ENCODE measurements at places on chromosomes 7 and 10.

- DNase-seq, result no peak
Observed at GRCh38 chr10:58068809-58069208, 198.9 kb downstream of the IPMK start.

GRCh38 chr10:86836044-86836443 lies 79.6 kb downstream of the BMPR1A start:
- DNase-seq, result no peak

GRCh38 chr7:106166651-106167342 lies 54.7 kb upstream of the SYPL1 start:
- peak; percentile 85 for DNase-seq

- DNase-seq, result no peak
Observed at GRCh38 chr7:28815928-28816373, 142.2 kb downstream of the TRIL start.

DNA sequence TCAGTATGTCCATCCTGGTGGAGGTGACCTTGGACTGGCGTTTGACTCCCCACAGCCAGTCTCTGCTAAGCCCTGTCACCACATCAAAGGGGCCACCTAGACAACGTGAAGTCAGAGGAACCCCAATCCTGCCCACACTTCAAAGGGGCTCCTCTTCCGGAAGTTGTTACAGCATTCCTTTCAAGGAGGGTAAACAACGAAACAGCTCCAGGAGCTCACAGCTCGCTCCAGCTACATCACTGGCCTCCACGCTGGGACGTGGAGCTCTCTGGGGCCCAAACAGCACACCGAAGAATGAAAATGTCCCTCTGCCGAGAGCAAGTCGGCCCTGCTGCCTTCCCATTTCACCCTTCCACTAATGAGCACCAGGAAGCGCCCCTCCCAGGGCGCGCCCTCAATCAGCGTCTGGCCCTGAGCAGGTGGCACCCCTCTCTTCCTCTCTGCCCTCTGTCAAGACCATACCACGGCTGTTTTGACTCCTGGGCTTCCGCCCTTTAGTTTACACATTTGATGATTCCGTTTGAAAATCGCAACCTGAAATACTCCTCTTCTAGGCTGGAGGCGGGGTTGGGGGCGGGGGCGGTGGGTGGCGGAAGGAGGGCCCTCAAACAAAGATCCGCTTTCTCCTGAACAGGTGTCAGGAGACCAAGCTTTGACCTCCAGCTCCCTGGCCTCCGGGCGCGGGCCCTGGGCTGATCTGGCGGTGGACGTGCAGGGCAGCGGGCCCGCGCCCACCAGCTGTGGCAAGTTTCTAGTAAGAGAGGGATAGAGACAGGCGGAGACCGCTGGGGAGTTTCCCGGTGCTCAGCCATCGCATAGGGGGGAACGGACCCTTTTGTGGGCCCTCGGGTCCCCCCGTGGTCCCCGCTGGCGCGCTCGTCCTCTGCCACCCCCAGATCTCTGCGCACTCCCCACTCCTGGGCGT lies 53.1 kb upstream of the KDM7A start:
- no peak for DNase-seq

DNA sequence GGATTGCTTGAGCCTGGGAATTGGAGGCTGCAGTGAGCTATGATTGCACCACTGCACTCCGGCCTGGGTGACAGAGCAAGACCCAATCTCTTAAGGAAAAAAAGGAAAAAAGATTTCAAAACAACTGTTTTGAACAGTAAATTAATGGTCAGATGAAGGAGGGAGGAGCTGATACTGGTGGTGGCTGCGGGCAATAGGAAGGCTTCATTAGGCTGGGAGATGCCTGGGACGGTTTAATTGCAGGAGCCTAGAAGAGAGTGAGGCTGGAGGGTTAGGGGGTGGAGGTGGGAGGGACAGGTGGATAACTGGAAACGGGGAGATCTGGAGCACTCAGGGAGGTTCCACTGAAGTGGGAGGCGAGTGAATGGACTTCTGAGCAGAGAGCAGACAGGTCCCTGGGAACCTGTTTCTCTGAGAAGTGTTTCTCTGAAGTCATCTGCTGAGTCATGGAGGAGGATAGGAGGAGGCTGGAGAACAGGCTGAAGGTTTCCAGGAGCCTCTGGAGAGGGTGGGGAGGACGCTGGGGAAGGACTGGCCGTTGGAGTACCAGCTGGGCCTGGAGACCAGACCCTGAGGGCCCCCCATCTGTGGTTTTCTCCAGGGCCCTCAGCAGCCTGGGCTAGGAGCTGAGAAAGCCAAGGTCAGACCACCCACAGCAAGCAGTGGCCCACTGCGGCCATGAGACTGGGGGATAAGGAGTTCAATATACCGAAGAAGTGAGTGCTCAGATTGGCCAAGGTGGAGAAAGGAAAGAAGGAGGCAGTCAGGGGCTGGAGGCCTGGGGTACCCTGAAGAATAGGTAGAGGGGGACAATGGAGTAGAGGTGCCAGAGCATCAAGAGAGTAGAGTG lies 14.4 kb upstream of the YWHAG start:
- DNase-seq, result peak; percentile 68

- DNase-seq, result no peak
Observed at GRCh38 chr10:46232666-46233065, 54.1 kb upstream of the ANTXRL start.

DNA sequence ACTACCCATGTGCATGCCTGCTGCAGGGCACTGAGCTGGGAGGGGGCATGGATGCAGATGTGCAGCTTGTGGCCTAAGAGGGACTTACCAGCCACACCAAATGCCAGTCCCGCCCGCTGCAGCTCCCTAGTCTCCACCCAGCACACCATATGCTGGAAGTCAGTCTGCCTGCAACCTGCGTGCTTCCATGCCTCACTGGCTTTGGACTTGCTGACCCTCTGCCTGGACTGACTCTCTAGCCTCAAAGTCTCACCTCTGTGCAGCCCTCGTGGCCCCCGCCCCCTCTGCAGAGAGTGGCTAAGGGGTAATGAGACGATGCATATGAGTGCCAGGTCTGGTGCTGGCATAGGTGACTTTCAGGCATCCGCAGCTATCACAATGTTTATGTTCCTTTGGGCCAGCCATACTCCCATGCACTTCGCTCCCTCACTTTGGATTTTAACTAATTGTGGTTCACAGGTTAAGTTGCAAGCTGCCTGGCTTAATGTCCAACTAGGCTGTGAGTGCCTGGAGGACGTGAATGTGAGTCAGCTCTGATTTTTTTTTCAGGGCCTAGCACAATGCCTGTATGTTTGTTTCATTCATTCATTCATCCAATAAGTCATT lies 21.7 kb downstream of the TRIM8 start:
- DNase-seq, result no peak

DNA sequence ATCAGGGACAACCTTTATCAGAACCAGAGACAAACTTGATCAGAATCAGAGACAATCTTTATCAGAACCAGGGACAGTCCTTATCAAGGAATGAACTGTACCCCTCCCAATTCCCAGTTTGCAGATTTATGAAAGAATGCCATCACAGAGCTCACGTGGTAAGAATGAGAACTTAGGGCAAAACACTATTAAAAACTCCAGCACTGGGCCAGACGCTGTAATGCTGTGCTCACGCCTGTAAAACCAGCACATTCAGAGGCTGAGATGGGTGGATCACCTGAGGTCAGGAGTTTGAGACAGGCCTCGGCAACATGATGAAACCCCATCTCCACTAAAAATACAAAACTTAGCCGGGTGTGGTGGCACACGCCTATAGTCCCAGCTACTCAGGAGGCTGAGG lies 85.1 kb upstream of the TNRC18 start:
- no peak for DNase-seq

Measured in EH (cell line).